SK-MEL-5 (cell line): ENCODE measurements at places on chromosomes 3 and 15.

DNA sequence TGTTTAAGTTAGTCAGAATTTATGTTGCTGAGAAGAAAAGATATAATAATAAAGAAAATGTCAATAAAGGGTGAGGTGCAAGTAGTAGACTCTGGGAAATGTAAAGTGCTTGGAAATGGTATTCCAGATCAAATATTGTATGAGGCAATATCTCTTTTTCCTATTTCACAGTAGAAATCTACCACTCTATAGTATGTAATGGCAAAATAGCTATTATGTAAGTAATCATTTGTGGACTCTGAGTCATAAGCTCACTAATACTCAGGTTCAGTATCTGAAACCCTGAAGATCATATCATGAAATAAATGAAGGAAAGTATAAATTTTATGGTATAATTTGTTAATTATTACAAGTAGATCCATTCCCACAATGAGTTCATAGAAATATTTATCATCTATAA, 322.1 kb downstream of the PYDC2 start:
- DNase-seq: no peak

DNA sequence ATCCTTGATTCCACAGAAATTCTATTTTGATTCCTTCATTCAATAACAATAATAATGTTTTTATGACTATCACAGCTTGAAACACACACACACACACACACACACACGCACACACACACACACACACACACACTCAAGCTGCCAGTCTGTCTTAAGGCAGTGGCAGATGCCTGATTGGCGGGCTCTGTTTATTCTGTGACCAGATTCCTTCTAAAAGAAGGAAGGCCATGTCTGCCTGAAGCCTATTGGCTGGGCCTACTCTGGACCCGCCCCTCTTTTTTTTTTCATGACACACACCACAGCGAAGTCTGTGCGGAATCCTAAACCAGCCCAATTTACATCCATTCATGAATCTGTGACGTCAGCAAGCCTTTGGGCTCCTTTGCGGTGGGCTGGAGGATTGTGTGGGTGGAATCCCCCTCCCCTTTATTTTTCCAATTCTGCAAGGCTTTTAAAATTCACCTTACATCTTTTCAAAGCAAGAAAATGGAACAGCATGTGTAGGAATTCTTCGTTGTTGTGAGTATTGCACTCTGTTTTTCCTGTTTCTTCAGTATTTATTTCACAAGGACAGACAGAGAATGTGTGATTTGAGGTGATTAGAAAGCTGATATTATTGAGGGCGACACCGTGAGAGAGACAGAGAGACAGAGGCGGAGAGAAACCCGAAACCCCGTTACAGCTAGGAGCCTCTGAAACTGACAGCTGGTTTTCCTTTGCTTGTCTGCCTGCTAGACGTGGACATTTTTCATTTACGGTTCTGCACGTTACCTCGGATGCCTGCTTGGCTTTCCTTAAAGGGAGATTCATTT, at the start of gene MAP3K13:
MAP3K13 (plus strand) TSS at position 287 of the 812 bp plus-strand sequence. CDS start 65,446 bp downstream, outside the sequence.
- DNase-seq: peak; percentile 76

DNA sequence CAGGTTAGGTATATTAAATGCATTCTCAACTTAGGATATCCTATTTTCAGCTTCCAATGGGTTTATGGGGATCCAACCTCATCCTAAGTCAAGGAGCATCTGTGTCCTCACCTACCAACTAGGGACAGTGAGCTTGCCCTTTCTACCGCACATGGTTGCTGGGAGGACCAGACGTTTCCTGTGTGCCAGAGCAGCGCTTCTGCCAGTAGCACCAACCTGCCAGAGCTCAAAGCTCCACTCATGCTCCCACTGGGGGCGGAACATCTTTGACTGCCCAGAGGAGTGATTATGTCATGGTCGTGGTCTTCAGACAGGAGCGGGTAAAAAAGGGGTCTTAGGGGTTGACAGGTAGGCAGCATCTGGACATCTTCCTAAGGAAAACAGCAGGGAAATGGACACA, 24.7 kb downstream of the XPC start:
- DNase-seq: no peak

DNA sequence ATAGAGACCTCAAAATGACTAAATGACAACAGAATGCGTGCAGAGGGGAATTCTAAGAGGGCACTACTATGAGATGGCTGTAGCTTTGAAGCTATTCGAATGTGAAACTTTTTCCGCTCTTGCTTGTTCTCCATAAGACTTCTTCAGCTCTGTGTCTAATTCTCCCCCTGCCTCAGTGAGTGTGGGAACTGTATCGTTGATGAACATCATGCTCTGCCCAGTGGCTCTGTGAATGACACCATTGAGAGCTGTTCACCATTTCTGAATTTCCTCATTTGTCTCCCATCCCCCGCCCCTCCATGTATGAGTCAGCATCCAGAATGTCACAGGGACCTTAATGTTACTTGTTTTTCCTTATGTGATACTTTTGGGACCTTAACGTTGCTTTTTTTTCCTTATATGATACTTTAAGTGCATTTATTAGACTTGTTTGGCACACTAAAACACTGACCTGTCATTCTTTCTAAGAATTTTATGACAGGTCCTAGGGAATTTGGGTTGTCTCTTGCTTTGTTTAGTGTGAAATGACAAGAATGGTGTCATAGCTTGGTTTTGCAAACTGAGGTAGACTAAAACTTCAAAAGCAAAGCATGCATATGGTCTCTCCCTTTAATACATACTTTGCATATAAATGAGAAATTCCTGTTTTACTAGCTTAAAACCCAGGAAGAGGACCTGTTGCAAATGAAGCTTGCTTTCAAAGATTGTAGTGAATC, 99.6 kb downstream of the FNDC3B start:
- peak; percentile 90 for DNase-seq

GRCh38 chr3:178629430-178630178, 93.4 kb downstream of the KCNMB2 start:
- DNase-seq: no peak

- DNase-seq: no peak
These were observed 72.8 kb downstream of the KLF15 start for GRCh38 chr3:126284258-126284904.

DNA sequence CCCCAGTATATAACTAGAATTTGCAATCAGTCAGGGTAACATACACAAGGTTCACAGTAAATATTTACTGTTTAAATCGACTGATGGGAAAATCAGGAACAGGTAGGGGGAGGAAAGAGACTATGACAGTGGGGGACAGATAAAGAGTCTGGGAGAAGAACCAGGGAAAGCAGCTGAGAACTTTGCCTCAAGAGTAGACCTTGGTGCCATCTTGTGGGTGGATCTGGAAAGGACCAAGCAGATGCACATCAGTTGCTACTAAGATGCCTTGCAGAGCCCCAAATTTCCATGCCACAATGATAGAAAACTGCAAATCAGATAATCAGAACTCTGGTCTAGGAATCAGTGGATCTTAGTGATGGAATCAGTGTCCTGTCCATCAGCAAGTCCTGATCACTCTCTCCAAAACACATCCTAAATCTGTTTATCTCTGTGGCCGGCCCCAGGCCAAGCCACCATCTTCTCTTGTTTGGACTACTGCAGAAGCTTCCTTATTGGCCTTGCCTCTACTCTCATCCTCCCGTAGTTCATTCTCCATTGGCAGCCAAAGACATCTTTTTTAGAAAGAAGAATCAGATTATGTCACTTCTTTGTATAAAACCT, 62.7 kb downstream of the PDE8A start:
- peak; percentile 83 for DNase-seq

GRCh38 chr15:62649793-62650420, 392.6 kb upstream of the TPM1 start:
- no peak for DNase-seq

DNA sequence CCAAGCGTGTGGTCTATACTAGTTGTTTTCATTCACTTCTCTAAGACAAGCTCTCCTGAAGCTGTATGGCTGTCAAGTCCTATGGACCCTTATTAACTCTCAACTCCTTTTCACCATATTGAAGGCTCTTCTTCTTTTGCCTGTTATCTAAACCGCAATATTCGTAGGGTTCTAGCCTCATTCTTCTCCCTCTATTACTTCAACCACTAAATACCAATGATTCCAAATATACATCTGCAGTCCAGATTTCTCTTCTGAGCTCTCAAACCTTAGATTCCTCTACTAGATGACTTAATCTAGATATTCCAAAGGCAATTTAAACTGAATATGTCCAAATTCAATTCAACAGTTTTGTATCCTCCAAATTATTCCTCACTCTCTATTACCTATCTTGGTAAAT, 24.6 kb downstream of the AQR start:
- no peak for DNase-seq

DNA sequence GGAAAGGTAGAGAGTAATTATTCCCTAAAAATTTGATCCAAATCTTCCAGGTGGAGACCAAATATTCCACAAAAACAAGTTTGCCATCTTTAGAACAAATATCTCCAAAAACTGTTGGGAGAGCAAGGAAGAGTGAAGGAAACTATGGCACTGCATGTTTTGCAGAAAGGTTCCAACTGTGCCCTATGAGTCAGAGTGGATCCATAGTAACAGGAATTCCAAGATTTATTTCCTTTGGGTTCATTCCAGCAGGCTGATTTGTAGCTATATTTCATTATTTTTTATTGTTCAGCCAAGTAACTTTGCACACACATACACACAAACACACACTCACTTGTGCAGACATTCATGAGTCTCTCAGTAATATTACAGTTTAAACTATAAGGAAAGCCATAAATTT, 459.7 kb upstream of the EPHA6 start:
- DNase-seq: no peak

GRCh38 chr3:8938021-8938420, 25.3 kb downstream of the RAD18 start:
- DNase-seq: peak; percentile 63

DNA sequence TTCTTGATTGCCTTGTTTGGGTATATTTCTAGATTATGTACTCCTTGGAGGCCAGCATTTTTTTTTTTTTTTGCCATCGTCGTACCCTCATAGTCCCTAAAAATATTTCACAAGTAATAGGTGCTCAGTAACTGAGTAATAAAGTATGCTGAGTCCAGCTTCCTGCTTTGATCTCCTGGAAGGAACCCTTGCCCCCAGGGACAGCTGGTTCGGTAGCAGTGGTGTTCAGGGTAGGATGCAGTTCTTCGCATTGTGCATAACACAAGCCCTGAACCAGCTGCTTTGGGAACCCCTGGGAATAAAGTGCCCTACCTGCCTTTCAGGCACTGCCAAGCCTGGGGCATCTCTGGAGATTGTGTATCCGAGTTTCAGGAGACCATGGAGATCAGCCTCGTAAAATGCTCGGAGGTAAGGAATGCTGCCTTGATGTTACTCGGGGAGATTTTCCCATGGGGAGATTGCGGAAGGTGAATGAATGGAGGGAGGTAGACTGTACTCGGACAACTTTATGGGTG, 7.6 kb downstream of the MYZAP start:
- DNase-seq: no peak

DNA sequence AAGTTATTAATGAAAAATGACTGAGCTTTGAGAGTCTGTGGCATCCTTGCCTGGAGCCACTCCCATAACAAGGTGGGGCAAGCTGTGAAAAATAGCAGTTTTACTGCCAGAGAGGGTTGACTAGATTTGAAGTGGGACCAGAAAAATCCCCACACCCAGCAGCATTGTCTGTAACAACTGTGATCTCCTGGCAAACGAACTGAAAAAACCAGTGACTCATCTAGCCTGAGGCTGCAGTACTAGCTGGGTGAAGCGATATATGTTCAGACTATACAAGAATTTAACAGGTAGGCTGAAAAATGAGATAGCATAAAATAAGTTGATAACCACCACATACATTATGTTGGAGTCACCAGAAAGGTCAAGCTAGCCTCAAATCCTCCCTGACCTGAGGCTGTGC, 64.0 kb downstream of the DPH6 start:
- DNase-seq: peak; percentile 82

- no peak for DNase-seq
These were observed 147.4 kb downstream of the TJP1 start for GRCh38 chr15:29674661-29675533.

DNA sequence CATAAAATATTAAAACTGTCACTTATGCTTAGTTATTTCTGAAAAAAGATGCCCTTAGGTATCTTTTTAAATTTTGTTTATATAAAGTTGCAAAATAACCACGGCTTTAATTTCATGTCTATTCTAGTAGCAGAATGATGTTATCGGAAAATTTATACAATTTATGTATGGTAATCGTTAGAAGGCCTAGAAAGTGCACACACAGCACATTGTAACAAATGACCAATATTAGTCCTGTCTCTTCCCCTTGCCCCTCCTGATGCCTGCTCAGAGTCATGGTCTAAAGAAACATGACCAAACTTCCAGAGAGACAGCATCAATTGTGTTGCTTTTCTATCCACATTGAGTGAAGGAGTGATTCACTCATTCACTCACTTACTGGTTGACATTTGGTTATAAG, 6.2 kb upstream of the LPP start:
- DNase-seq: no peak

DNA sequence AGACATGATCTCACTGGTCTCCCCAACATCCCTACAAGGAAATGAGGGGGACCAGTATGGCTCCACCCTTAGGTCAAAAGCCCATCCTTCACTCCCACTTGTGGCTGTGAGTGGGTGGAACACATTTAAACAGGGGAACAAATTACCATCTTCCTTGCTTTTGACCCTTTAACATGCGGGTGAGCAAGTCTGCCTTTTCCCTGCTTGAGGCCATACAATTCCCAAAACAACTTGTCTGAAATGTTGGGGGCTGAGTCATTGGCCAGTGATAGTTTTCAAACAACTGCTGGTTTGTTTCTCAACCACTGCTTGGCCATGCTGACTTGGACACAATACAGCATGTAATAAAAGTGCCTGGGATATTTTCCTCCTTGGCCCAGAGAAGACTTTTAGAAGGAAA, 39.6 kb downstream of the COL8A1 start:
- peak; percentile 89 for DNase-seq

DNA sequence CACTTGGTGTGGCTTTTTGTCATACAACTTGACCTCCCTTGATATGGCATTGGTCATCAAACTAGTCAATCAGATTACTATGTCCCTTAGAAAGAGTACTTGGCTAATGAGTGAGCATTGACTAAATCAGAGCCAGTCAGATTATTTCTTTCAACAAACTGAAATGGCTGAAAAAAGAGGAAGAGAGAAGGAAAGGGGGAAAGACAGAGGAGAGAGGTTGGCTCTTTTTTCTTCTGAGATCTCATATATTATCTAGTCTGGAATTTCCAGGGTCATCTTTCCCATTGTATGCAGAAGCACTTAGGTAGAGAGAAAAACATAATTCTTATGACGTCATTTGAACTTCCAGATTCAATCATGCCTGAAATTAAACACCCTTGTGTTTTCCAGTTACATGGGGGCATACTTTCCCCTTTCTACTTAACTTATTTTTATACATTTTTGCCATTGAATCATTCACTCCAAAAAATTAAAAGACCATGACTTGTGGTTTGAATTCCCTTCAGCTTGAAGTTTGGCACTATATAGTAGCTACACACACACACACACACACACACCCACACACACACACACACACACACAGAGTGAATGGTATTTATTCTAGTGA, 387.8 kb downstream of the LSAMP start:
- DNase-seq: no peak

- DNase-seq: peak; percentile 47
These were observed 731 bp downstream of the ZNF710 start for GRCh38 chr15:90001683-90002427.

DNA sequence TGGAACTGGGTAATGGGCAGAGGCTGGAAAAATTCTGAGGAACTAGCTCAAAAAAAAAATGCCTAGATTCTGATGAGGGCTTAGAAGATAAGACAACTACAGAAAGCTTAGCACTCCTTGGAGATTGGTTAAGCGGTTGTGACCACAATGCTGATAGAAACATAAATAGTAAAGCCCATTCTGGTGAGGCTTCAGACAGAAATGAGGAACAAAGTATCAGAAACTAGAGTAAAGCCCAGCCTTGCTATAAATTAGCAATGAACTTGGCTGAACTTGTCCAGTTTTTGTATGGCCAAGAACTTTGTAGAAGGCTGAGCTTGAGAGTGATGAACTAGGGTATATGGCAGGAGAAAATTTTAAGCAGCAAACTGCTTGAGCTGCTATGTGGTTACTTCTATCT, 25.4 kb downstream of the GOLGB1 start:
- DNase-seq: no peak
